Activated naive CD4-positive, alpha-beta T cell treated with anti-CD3 and anti-CD28 coated beads, Interleukin-2, amount 50 U/mL, for 16 hours (primary cell): ENCODE measurements at places on chromosomes 7 and 10.

DNA sequence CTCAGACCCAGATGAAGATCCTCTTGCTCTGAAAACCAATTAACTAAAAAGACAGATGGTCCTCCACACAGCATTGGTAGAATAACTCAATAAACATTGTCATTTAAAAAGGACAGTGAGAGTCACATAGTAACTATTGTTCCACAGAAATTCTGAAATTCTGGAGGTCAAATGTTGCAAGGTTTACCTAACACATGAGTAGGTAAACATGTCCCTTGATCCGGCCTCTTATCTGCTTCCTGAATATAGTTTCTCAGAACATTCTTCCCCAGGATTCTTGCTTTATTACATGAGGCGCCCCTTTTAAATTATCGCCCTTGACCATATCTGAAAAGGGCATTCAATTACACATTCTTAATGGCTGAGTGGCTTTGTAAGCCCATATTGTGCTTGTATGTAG, 270.7 kb downstream of the SEMA3D start:
- no peak for DNase-seq

GRCh38 chr7:33901199-33901598, 4.1 kb upstream of the BMPER start:
- DNase-seq: no peak

DNA sequence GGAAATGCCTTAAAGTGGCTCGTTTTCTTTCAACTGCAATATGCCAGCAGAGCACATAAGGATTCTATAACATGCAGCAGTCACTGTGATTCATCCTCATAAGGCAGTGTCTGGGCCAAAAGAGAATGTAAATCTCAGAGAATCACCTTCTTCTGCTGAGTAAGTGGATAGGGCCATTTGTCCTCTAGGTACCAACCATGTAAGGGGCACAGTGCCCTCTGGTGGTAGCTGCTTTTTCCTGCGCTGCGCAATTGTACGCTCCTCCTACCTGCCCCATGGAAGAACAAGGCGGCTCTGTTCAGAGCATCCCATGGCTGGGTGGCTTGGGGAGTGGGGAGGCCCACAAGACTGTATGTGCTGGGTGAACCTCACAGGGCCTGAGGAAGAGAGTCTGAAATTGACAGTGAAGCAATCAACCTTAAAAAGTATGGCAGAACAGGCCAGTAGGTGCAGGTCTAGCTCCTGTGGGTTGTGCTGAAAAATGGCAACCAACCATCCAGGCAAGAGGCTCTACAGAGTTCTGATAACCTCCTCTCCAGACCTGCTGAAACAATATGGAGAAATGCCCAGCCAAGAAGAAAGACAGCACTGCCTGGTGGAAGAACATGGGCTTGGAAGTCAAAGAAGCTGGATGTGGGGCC, 78.6 kb upstream of the C10orf90 start:
- peak; percentile 28 for DNase-seq

DNA sequence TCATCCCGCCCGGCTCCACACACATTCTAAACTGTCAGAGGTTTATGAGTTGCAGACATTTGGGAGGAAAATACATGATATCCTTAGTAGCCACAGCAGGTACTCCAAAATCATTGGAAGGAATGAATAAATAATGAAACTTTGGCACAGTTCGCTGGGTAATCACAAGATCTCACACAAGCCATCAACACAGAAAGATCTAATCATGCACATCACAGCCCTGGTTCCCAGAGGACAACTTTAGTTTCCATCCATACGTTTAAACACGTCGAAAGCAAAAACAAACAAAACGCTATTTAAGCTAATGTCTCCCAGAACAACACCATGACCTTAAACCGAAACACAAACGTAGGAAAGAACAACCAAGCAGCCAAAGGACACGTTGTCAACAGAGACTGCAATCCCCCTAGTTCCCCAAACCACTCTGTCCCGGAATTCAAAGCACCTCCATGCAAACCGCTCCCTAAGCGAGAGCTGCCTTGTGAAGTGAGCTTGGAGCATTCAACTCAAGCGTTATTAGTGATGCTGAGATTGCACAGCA, 12.3 kb downstream of the SVIL start:
- no peak for DNase-seq

GRCh38 chr7:111827863-111828504, 265.7 kb upstream of the IMMP2L start:
- no peak for DNase-seq

- DNase-seq: peak; percentile 34
Observed at GRCh38 chr10:86535132-86535882, 13.7 kb upstream of the WAPL start.

- DNase-seq: no peak
Observed at GRCh38 chr7:5492020-5492635, 68.5 kb upstream of the TNRC18 start.

DNA sequence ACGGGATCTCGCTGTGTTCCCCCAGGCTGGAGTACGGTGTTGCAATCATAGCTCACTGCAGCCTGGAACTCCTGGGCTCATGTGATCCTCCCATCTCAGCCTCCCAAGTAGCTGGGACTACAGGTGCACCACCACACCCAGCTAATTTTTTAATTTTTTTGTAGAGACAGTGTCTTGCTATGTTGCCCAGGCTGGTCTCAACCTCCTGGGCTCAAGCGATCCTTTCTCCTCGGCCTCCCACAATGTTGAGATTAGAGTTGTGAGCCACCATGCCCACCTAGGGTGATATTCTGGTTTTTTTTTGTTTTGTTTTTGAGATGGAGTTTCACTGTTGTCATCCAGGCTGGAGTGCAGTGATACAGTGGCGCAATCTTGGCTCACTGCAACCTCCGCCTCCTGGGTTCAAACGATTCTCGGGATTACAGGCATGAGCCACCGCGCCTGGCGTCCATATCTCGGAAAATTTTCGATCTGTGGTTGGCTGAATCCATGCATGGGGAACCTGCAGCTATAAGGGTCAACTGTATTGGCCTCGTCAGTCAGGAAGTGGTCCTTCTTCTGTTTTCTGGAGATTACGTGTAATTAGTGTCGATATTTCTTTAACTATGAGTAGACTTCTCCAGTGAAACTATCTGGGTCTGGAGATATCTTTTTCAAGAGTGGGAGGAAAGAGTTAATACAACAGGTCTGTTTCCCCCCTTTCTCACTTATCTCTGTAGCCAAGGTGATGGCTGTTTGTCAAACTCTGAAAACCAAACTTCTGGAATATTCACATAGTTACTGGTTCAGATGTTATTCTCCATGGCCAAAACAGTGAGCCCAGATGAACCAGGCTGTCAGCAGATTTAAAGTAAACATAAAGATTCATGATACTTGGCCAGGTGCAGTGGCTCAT, 21.0 kb upstream of the FIS1 start:
- DNase-seq: no peak

DNA sequence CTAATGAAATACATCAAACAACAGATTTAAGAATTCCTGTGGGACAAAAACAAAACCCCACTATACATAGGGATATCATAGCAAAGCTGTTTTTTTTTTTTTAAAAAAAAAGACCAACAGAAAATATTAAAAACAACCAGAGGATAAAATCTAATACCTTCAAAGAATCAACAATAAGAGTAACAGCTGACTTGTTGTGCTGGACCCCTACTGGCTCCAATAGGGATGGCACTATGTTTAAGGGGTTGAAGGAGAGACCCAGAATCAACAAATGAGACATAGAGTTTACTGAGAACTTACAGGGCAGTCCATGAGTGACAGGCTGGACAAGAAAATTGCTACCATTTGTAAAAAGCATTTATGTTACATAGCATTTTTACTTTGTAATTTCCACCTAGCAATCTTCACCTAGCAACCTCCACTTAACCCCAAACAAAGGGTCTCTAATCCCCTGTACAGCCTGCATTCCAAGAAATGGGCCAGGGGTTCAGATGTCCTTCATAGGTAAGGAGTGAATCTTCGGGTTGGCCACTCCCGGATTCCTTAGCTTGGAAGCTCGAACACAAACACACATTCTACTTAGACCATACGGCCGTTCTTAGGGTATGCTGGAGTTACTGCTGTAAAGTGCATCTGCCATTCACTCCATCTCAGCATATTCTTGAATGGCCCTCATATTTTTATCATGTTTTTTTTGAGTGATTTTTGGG, 25.8 kb downstream of the ASZ1 start:
- DNase-seq: no peak

GRCh38 chr7:63968629-63969028, 30.0 kb upstream of the ZNF722 start:
- no peak for DNase-seq

GRCh38 chr10:76973091-76974016, 664.3 kb downstream of the KCNMA1 start:
- no peak for DNase-seq

- no peak for DNase-seq
Observed at GRCh38 chr7:94022550-94022949, 18.4 kb upstream of the BET1 start.

- DNase-seq: no peak
Observed at GRCh38 chr10:11322698-11323097, 288.8 kb downstream of the USP6NL start.

- DNase-seq: no peak
Observed at GRCh38 chr10:17066000-17066399, 63.6 kb downstream of the CUBN start.
